ENCODE measurements at places on chromosomes 7 and 10.
A peak's percentile ranks its signal among the peaks of the same experiment; 100 is the strongest.

- peak; percentile 79 for DNase-seq
Measured at GRCh38 chr10:70575874-70576802, 26.4 kb downstream of the PRF1 start.

- no peak for DNase-seq
Measured at GRCh38 chr10:932589-932988, 1.1 kb upstream of the LARP4B start.

DNA sequence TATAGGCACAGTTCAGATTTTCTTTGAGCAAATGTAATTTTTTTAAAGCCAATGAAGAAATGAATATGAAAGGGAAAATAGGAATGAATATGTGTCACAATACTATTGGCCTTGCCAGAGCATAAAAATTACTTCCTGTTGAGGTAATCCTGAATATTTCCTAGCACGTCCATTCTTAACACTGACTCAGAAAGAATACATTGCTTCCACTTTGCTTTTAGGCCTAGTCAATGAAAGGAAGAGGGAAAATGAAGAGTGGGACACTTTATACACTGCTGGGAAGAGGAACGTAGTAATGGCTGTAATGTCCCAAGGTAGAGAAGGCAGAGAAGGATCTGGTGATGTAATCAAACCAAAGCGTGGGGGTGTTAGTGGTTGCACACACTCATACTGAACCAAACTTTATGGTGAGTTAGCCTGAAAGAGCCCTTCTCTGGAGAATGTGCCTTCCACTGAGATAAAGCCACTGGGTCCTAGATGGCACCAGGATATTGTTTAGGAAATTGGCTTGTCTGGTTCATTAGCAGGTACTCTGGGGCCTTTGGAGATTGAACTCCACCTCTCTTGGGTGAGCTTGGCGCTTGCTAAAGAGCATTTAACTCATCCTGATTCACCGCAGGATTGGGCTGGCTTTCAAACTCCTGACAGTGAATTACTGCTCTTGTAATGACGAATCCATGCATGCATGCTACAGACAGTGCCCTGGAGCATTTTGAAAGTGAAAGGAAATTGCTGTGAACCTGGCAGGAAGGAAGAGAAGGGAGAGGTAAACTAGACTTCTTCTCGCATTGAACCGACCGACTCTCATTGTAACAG is 254.9 kb downstream of the KIAA1217 start:
- DNase-seq: peak; percentile 84

- DNase-seq: no peak
Measured at GRCh38 chr10:112842832-112843360, 107.2 kb upstream of the TCF7L2 start.

DNA sequence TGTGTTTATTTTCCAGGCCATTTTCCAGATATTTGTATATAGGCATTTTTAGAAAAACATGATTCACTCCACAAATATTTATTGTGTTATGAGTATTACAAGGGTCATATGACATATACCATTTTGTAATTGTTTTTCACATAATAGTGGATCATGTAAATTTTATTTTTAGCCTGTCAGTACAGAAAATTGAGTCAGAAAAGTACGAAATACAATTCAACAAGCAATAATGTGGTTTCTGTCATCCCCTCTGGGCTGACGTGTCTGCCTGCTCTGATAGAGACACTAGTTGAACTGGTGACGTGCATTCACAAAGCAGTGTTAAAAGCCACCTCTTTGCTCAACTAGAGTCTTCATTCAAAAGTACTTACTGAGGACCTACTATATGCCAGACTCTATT is 97.9 kb upstream of the STEAP1B start:
- DNase-seq: no peak

- no peak for DNase-seq
Measured at GRCh38 chr10:131698232-131698631, 202.6 kb upstream of the PPP2R2D start.

- DNase-seq: no peak
Measured at GRCh38 chr10:82882722-82883121, 1007.7 kb downstream of the NRG3 start.

DNA sequence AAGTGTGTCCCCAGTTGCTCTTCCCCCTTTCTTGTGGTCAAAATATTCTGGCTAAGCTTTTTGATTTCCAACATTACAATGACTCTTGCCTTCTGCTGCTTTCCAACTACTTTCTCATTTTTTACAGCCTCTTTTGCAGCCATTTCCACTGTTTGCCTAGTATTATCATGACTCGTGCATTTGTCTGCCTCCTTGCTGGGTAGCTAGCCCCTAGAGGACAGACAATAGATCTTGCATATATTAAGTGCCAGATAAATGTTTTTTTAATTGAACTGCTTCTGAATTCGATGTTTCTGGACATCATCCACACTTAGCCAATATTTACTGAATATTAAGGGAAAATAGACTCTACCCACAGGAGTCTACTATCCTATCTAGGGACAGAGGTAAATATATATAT is 124.5 kb downstream of the POU6F2 start:
- no peak for DNase-seq

DNA sequence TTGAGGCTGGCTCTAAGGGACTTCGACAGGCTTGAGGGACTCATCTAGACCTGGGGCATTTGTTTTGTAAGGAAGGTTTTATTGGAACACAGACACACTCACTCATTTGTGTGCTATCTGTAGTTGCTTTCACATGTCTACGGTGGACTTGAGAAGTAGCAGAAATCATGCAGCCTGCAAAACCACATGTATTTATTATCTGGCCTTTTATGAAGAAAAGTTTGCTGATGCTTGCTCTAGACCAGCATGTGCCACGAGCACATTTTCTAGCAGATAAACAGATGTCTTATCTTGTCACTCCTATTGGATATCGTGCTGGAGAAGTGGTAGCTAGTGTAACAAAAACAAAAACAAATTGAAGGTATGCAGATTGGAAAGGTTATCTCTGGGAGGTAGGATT is 9.8 kb downstream of the UPP1 start:
- no peak for DNase-seq

- no peak for DNase-seq
Measured at GRCh38 chr7:73705551-73705920, 13.9 kb downstream of the STX1A start.

DNA sequence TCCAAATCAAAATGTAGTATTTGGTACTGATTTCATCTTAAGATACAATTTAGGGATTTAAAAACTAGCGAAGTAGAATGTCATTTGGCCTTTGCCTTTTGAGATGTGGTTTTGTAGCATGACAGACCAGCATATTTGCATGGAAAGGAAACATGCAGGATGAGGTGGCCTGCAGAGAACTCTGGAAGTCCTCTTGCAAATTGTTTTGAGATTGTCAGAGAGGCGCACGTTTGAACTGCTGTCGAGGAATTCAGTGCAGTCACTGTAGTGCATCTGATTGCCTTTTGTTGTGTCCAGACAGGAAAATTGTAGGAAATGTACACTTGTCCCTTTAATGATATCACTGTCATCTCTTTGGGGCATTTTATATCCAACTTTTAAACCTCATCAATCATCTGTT is 136.7 kb downstream of the CELF2 start:
- no peak for DNase-seq

DNA sequence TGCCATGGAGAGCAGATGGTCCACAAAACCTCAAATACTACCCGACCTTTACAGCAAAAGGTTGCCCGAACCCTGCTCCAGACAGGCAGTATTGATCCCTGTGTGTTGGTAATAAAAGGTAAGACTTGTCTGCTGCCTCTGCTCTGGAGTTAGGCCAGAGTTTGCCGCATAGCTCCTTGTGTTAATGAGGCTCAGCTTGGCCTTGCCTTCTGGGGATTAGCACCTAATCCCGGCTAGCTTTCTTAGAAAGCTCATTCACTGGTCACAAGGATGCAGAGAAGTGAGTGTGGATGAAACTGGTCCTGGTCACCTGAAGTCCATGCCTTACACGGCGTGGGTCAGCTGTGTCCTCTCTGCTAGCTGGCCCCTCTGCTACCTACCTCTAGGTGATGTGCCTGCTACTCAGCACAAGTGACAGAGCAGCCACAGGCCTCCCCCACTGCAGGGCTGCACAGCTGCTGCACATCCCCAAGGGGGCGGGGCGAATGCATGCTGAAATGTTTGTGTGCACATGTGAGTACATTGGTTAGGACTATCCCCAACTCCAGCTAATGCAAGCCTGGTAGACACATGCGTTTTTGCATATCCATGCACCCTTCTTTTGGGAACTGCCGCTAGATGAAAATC is 31.7 kb upstream of the SYPL1 start:
- peak; percentile 2 for DNase-seq

- no peak for DNase-seq
Measured at GRCh38 chr7:45064047-45064725, 24.6 kb downstream of the NACAD start.

DNA sequence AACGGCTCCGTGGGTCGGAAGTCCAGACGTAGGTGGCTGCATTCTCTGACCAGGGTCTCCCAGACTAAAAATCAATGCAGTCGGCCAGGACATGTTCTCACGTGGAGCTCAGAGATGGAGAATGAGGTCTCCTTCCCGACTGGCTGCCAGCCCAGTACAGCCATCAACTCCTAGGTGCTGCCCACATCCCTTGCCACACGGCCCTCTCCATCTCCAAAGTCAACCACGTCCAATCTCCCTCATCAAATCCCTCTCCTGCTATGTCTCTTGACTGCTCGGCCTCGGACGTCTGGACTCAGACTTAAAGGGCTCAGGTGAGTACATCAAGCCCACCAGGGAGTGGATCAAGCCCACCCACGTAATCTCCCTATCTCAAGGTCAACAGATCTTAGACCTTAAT is 6.9 kb downstream of the MAD1L1 start:
- DNase-seq: no peak

DNA sequence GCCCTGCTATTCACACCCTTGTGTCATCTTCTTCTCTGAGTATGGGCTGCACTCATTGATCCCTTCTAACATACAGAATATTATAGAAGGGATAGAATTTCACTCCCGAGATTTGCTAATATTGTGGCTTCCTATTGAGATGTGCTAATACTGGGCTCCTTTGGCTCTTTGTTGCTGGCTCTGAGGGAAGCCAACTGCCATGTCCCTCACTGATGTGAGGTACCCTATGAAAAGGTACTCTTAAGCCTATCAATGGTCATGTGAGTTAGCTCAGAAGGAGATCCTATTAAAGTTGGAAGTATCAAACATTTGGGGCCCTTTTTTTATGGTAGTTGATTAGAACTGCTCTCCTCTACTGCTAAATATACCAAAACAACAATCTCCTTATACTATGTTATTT is 665.2 kb upstream of the ZWINT start:
- no peak for DNase-seq

DNA sequence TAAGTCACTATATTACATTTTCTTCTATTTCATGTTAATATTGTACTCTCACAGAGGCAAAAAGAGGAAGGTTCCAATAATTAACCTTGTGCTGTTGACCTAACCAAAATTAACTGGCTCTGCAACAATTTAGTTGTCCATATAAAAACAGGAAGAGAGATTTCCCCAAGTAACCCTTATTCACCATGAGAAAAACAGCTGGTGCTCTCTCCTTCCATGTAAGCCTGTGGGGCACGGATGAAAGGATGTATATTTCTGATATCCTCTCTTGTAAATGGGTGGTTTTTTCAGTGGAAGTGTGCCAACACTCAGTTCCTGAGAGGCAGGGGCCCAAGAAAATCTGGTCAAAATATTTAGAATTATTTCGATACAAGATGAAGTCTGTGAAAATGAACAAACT is 358.1 kb downstream of the CRPPA start:
- DNase-seq: no peak

GRCh38 chr10:103111031-103111917 is 81.8 kb downstream of the NT5C2 start:
- peak; percentile 18 for DNase-seq

- peak; percentile 31 for DNase-seq
Measured at GRCh38 chr10:74189999-74190421, 39.0 kb downstream of the ADK start.

- no peak for DNase-seq
Measured at GRCh38 chr7:43872406-43873110, 3.2 kb upstream of the MRPS24 start.

GRCh38 chr7:139753693-139754111 is 24.1 kb downstream of the HIPK2 start:
- DNase-seq: no peak

DNA sequence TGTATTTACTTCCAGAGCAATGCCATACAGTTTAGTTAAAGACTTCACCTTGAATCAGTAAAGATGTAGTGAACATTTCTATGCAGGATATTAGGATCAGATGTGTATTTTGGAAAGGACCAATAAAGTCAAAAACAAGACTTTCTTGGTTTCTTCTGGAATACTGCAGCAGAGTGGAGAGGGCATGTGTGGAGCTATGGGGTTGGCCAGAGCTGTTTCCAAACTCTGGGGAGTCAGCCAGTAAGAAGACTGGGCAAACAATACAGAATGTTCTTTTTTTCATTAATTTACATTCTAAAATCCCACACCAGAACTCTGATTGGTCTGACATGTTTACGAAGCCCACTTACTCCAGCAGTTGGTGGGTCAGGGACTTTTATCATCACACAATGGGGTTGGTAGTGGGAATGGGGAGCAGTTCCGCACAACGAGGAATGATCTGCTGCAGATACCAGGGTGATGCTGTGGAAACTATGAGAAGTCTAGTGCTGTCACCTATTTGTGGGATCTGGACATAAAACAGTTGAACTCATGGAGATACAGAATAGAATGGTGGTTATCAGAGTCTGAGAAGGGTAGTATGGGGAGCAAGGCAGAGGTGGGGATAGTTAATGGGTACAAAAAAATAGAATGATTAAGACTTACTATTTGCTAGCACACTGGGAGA is 267.7 kb downstream of the MALRD1 start:
- DNase-seq: no peak

DNA sequence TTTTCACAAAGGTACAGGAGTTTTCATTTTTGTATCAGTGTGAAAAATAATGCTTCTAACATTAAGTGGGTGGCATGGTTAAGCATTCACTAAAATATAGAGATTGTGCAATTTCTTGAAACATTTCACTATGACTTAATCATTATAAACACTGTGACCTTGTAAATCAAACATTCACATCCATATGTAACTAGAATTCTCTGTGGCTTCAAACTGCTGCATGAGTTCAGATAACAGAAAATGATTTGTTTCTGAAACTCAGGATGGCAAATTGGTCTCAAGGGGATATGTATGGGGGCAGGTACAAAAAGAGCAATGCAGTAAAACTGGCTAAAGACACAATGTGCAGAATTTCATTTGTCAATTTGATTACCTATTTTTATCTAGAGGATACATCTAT is 3.8 kb downstream of the FAM133B start:
- DNase-seq: peak; percentile 15

DNA sequence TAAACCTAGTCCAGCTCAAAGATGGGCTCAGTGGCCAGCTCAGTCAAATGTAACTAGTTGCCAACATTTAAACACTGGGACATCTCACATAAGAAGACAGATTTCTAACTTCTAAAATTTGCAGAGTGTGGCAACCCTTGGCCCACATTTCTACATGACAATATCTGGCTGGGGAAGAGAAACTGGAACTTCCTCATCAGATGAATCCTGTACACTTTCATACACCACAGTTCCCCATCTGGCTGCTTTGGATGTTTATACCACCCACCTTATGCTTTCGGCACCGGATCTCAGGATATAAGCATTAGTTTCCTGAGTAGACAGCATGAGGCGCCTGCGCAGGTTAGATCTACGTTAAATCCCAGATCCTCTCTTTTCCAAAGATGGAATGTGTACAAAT is 199.3 kb downstream of the PRKG1 start:
- DNase-seq: no peak

- no peak for DNase-seq
Measured at GRCh38 chr10:52770904-52771303, 1.7 kb downstream of the MBL2 start.

GRCh38 chr10:79982861-79983260 is 34.0 kb upstream of the SFTPD start:
- DNase-seq: no peak

Measured in activated CD4-positive, alpha-beta T cell treated with anti-CD3 and anti-CD28 coated beads, Interleukin-2, amount 50 U/mL, for 16 hours (primary cell).